Thoracic aorta (tissue), 2 donors: ENCODE measurements at places on chromosomes 13 and 19.

GRCh38 chr19:55441692-55442321 lies 1.3 kb downstream of the SHISA7 start:
- DNase-seq, result no peak

GRCh38 chr19:35590875-35591274 lies 4.9 kb downstream of the PMIS2 start:
- no peak for DNase-seq

- no peak for DNase-seq
Measured at GRCh38 chr19:7997809-7998480, 7.5 kb downstream of the ELAVL1 start.

GRCh38 chr19:47195434-47195833 lies 35.6 kb downstream of the BBC3 start:
- DNase-seq, result no peak

GRCh38 chr19:39139305-39139874 lies 13.8 kb downstream of the PAK4 start:
- no peak for DNase-seq

DNA sequence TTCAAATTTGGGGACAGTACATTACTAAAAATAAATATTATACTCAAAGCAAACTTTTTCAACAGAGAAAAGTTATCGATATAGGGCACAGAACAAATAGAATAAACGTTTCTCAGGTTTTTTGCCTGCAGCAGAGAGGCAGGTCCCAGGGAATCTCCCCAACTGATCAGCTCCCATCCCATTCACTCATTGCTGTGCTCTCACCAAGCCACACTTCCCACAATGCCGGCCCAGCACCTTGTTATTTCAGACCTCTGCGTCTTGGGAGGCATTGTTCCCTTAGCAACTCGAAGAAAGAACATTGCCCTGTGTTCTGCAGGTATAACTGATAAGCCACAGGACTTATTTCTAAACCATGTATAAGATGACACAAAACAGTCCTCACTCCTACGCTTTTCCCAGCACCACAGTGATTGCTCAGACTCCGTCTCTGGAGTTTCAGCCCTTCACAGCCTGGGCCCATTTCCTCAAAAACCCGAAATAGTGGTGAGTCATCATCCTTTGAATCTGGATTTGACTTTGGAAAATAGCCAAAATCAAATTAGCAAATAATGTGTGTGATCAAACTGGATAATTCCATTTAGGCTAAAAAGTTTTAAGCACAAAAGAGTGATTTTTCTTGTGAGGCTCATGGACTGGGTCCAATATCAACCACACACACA lies 100.4 kb downstream of the DCLK1 start:
- DNase-seq, result no peak

GRCh38 chr19:8208119-8208921 lies 850 bp upstream of the CERS4 start:
- no peak for DNase-seq

GRCh38 chr13:67408798-67409197 lies 178.7 kb upstream of the PCDH9 start:
- DNase-seq, result no peak

DNA sequence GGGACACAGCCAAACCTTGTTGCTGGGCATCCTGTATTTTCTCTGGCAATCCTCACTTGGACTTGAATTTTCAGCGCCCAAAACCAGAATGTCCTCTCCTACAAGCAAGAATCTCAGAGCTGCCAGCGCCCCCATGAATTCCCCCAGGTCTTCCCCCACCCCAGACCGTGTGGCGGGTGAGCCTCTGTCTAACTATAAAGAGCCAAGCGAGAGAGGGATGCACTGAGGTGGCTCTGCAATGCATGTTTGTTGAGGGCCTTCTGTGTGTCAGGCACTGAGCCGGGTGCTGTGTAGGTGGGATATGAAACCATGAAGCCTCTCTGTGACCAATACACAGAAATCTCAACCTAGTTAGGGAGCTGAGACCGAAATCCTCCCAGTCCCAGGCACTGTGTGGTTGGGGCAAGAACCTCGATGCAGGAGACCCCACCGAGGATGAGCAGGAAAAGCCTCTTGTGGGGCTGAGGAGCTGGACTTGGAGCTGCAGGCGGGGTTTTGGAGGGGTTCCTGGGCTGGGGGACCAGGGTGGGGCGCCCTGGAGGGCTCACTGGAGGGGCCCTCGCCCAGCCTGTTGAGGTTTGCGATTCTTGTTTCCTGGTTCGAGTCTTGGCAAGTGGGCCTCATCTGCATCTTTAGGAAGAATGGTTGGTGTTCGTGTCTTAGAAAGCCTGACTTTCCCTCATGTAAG lies 12.4 kb upstream of the PROZ start:
- DNase-seq, result no peak

GRCh38 chr13:110758195-110758805 lies 44.8 kb downstream of the ING1 start:
- no peak for DNase-seq

DNA sequence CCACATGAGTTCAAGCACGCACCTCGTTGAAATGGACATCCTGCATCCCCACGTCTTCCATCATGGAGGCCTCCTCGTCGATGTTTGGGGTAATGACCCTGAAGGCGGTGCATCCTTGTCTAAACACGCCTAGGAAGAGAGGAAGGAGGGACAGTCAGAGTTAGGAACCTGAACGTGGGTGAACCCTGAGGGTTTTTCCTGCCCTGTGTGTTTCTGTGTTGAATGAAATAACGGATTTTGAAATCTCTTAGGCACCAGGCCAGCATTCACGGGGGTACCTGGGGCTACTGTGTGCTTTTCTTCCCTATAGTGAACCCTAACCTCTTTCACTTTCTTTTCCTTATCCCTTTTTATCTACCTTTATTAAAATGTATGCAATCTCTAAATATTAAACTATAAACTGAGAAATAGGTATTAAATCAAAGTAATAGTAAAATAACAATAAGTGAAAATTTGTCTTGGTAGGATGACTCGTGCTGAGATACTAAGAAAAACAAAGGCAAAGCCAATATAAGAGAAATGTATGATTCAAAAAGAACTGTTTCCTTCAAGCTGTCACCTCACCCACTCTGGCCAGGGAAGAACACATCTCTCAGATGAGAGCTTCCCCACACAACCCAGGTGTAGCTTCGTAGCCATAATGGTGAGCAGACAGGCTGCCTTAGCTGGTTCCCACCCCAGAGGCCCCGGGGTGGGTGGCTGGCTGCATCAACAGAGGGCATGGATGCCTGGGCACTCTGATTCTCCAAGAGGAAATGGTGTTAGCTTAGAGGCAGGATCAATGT lies 72.1 kb upstream of the SLC15A1 start:
- no peak for DNase-seq

DNA sequence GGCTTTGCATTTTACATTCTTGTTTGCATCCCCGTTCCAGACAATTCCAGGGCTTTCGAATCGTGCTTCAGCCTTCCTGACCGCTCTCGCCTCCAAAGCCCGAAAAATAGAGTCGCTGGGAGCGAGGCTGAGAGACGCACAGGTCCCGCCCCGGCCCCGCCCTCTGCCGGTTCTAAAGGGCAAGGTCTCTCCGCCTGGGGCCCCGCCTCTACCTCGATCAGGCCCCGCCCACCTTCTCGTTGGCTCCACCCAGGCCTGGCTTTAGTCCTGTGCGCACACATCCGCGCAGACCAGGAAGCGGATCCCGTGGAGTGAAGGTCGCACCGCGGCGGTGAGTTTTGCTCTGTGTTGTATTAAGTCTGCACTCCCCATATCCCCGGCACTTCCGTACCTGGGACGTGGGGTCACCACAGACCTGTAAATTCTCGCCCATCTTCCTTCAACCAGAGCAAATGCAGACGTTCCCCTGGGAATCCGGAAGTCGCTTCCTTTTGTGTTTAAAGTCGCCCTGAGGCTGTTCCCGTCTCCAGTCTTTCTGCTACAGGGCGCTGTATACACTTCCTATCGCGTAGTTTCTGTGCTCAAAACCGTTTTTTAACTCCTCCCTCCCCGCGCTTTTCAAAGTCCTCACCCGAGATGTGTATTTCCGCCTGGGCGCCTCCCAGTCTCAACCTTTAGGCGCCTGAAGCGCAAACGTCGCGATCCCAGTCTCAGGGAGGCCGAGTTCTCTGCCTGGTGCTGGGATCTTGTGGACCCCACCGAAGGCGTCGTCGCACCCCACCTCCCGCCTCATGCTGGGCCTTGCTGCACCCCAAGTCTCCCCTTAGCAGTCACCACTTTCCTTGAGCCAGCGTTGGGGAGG lies at the start of gene ZNF701:
ZNF701 (plus strand) TSS at position 288 of the 862 bp plus-strand sequence. CDS start 3,861 bp downstream, outside the sequence.
- peak; percentile 82 for DNase-seq

DNA sequence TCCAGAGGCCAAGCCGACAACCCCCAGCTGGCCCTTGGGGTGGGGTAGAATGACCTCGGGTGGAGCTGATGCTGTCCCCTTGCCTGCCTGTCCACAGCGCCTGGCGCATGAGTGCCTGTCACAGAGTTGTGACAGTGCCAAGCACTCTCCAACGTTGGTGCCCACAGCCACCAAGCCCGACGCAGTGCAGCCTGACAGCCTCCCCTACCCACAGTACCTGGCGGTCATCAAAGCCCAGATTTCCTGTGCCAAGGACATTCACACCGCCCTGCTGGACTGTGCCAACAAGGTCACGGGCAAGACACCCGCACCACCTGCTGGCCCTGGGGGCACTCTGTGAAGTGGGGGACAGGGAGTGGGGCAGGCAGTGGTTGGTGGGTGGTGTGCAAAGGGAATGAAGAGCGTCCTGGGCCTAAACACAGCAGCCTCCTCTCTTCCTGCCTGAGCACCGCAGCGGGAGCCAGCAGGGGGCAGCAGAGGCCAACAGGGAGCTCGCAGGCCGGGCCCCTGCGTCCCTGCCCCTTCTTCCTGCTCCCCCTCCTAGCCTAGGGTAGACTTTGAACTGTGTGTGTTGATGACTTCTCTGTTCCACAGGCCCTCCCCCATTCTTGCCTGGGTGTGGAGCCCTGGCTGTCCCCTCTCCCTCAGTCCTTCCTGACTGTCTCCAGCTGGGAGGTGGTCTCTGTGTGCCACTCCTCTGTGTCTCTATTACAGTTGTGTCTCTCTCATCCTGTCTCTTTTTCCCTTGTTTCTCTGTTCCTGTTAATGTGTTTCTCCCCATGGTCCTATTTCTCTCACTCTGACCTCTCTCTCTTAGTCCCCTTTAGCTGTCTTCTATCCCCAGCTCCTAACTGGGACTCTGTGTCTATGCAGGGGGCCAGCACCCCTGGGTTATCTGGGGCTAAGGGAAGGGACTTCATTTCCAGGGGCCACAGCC lies 6.5 kb downstream of the MED29 start:
- DNase-seq, result no peak

DNA sequence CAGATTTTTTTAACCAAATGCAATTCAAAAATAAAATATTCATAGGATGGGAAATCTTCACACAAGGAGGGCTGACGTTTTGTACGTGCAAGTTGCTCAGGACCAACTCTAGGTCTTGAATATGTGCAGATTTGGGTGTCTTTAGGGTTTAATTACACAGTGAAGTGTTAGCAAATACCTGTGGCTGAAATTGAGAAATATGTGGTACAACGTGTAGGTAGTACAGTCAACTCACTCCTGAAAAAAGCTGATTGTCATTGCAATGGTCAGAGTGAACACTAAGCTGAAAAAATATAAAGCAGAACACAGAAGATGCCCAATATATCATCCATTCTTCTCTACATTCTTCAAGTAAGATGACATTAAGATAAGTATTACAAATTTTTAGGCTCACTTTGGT lies 314.3 kb downstream of the SLITRK1 start:
- DNase-seq, result no peak

GRCh38 chr19:28218728-28219127 lies 994.2 kb downstream of the UQCRFS1 start:
- DNase-seq, result no peak

- no peak for DNase-seq
Measured at GRCh38 chr19:5131506-5132205, 162.7 kb downstream of the KDM4B start.

GRCh38 chr19:13588957-13589833 lies 82.9 kb upstream of the CACNA1A start:
- no peak for DNase-seq

GRCh38 chr19:10088949-10089554 lies 2.9 kb downstream of the SHFL start:
- DNase-seq, result no peak

GRCh38 chr13:114134944-114135610 lies 2.7 kb upstream of the RASA3 start:
- no peak for DNase-seq

- no peak for DNase-seq
Measured at GRCh38 chr13:113342820-113343691, 20.9 kb downstream of the GRTP1 start.

- DNase-seq, result no peak
Measured at GRCh38 chr19:18414504-18415177, 4.6 kb upstream of the SSBP4 start.

- DNase-seq, result no peak
Measured at GRCh38 chr13:82803341-82803740, 1078.9 kb downstream of the SLITRK1 start.

DNA sequence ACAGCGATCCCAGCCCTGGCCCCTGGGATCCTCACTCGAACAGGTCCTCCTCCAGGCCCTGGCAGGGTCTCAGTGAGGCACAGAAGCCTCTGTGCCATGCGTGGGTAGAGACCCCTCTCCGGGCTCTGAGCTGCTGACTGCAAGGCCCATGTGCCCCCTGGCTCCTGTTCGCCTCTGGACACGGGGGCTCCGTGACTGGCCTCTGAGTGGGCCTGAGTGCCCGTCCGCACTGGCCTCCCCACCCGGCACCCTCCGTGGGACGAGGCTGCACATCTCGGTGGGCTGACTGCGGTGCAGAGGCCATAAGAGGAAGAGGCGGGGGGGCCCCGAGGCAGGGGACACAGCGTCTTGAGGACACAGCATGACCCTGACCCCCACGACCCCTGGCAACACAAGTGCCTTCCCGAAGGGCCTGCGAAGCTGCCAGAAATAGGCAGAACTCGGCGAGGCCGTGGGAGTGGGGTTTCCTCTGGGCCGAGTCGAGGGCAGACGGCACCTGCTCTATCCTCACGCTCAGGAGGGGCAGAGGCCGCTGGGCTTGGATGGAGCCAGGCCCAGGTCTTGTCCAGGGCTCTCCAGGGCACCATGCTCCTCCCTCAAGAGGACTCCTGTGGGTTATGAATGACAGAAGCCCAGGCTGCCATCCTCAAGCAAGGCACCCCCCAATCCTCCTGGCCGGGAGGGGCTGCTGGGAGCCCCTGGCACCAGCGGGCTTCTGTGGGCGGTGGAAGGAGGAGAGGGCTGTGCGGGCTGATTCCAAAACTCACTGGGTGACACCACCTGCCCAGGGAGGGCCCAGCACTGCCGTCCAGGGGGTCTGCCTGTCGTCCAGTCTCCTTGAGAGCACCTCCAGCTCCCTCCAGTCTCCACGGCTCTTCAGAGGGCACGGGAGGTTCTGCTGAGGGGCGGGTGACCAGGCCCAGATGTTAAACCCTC lies 52.6 kb downstream of the RASA3 start:
- DNase-seq, result no peak

DNA sequence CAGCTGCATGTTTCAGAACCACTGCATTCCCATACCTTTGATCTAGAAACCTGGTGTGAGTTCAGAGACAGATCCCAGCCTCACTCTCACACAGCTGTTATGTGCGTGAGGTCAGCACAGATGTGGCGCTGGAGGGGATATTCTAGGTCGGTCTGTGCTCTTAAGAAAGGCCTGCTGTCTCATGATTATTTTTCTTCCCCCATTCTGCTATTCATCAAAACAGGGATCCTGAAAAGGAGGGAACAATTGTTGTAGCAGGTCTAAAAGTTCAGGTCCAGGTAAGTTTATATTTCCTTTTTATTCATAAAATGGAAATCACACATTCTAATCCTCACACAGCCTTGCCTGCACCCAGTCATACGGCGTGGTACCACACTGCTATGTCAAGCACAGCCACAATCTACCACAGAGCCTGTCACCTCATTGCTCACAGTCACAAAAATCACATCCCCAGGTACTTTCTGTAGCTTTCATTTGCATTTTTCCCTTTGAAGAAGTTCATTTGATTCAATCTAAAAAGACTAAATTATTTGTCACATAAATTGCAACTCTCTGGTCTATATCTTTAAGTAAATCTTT lies 867 bp downstream of the ZNF546 start:
- DNase-seq, result no peak

GRCh38 chr13:90201202-90201601 lies 1146.3 kb upstream of the MIR17HG start:
- DNase-seq, result no peak
